ENCODE measurements at places on chromosomes 16 and 17.
A peak's percentile ranks its signal among the peaks of the same experiment; 100 is the strongest.

GRCh38 chr17:74307984-74308773 is 17.8 kb upstream of the KIF19 start:
- no peak for DNase-seq

GRCh38 chr17:27848931-27849330 is 44.2 kb downstream of the LYRM9 start:
- DNase-seq, result peak; percentile 85

DNA sequence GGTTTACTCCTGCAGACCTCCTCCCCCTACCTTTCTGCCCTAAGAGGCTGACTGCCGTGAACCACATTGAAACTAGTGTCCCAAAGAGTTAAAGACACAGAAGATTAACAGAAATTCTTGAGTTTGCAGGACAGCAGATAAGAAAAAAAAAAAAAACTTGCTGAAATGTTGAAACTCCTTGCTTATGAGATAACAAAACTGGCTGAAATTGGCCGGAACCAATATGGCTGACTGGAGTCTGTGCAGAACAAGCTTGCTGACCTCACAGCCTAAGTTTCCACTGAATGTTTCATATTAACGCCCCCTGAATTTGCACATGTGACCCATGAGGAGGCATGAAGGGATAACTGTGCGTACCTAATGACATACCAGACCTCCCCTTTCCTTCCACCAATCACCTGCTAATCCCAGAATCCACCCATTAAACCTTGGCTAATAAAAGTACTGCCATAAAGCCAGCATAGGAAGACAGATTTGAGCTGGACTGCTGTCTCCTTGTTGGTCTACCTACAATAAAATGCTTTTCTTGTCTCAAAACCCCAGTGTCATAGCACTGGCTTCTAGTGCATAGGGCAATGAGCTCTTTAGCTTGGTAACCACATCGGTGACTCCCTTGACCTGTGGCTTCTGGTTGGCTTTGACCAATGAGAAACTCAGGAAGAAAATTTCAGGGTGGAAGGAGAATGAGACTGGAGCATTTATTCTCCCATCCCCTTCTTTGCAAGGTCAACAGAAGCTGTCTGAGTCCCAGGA is 80.1 kb downstream of the PMP22 start:
- no peak for DNase-seq

GRCh38 chr16:14286368-14287230 is 215.5 kb downstream of the MRTFB start:
- no peak for DNase-seq

- no peak for DNase-seq
Observed at GRCh38 chr17:77303620-77304019, 162.9 kb downstream of the SEC14L1 start.

GRCh38 chr17:50879086-50879485 is 12.9 kb upstream of the TOB1 start:
- DNase-seq, result no peak

DNA sequence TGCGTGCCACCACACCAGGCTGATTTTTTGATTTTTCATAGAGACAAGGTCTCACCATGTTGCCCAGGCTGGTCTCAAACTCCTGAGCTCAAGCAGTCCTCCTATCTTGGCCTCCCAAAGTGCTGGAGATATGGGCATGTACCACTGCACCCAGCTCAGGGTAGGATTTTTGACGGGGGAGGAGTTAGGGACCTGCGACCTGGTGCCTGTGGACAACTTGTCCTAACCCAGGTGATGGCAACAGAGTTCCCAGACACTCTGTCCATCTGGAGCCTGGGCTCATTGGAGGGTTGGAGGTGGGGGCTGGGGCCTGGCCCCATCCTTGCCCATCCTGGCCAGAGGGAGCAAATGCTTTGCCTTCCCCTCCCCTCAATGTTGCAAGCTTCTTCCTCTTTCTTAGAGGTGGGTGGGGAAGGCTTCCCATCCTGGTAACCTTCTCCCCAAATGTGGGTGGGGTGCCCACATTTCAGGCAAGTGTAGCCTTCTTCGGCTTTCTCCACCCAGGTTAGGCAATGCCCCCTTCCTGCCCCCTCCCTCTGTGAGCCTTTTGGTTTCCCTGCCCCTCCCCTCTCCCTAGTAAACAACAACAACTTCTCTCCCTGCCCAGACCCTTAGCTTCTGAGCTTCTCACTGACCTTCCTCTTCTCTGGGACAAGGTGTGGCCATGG is 24.9 kb downstream of the RARA start:
- no peak for DNase-seq

DNA sequence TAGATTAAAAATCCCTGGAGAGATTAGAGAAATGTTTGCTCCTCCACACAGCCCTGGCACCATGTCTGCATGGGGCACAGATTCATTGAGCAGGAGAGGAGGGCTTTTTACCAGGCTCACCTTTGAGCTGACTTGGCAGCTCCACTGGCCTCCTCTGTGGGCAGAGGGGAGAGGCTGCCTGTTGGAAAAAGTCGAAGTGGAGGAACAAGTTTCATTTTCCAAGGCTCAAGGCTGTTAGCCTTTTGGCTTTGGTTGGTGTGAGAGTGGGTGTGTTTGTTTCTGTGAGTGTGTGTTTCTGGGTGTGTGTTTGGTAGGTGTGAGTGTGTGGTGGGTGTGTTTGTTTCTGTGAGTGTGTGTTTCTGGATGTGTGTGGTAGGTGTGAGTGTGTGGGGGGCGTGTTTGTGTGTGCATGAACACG is 5.6 kb downstream of the TMEM238L start:
- DNase-seq, result no peak

- DNase-seq, result no peak
Observed at GRCh38 chr16:64440421-64440831, 681.4 kb downstream of the CDH11 start.

- DNase-seq, result no peak
Observed at GRCh38 chr16:35689764-35690163, 2230.4 kb downstream of the TP53TG3F start.

DNA sequence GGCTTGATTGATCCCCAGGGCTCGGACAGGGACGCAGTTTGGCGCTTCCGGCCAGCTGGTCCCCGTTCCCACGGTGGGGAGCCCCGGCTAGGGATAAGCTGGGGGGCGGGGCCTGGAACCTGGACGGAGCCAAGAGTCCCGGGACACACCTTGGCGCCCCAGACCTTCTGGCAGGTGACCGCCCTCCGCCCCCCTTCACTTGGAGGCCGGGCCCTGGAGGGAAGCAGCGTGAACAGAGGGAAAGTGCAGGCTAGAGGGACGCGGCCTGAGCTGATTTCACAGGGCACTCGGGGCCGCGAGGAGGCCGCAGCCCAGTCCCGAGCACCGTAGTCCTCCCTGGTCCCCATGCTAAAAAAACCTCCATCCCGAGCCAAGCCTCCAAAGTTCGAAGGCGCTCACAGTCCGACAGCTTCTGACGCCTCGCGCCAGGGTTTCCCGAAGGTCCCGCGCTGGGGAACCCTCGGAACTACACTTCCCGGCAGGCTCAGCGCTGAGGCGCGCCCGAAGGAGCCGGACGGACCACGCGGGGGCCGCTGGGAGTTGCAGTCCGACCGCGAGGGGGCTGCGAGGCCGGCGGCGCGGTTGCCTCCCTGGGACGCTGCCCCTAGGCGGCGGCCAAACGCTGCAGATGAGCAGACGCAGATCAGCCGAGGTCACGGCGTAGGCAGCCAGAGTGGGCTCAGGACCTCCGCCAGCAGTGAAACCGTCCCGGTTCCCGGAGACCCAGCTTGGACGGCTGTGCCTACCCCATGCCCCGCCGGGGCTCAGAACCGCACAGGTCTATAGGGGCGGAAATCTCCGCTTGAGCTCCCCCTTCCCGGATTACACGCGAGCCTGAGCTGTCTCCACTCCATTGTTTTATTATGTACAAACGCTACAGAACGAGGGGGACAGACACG is at the start of gene TBX6:
Gene TBX6 (minus strand): TSS at position 451 of the 899 bp plus-strand sequence. CDS start 731 bp downstream, outside the sequence.
- peak; percentile 83 for DNase-seq

Data from NCI-H1092 treated with DMSO at 0.1 percent for 48 hours (cell line).